ENCODE measurements at places on chromosomes 6 and 20. TPM values are rescaled to one million over a fixed set of nuclear protein-coding genes. Genes with fewer than 3 reads are reported as not detected.

TPX2 gene
- total RNA-seq: 35.1 TPM

ADAM33 gene
- 1.7 TPM for total RNA-seq

GRM1 gene
- total RNA-seq: 0.08 TPM

PGBD1 gene
- 7.2 TPM for total RNA-seq

ADTRP gene
- 0.26 TPM for total RNA-seq

GPR63 gene
- 0.64 TPM for total RNA-seq

LGSN gene
- not detected for total RNA-seq

VSX1 gene
- not detected for total RNA-seq

EPPIN gene
- not detected for total RNA-seq

GNMT gene
- total RNA-seq: not detected

TMEM74B gene
- total RNA-seq: 0.26 TPM

MOG gene
- total RNA-seq: not detected

MUC22 gene
- not detected for total RNA-seq

GPSM3 gene
- total RNA-seq: 17.7 TPM

BPIFA3 gene
- not detected for total RNA-seq
